ENCODE measurements at places on chromosomes 3 and 15.

GRCh38 chr3:32082721-32083120, 23.7 kb upstream of the GPD1L start:
- no peak for DNase-seq
- no peak overlapping the region for H3K4me3 ChIP-seq
- H3K4me1 ChIP-seq = peaks cover 14% of the 10 kb centered on the region
- H3K27me3 ChIP-seq = no peaks in the 10 kb centered on the region
- no peaks in the 10 kb centered on the region for H3K36me3 ChIP-seq

DNA sequence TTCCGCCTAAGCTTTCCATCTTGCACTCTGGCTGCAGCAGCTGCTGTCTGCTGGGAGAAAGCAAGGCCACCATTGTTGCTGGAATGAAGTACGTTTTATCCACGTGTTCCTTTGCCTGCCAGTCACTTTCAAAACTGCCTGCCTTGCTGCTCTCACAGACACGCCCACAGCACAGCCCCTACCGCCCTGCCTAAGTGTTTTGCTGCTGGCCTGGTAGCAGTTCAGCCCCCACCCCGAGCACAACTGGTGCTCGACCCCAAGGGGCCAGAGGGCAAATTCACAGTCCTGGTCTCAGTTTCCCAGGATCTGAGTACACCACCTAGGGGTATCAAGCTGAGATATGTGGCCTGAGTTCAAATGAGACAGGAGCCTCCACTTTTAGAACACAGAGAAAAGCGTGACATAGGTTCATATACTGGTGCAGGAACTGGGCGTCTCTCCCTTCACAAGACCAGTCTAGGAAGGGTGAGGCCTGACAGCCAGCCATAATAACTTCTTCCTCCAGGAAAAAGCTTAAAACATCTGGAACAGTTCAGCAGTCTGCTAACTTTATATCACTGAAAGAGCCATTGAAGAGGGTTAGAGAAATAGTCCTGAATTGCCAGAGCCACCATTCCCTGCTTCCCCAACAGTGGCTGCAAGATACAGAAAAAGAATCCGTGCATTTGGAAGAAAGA, 1012.3 kb downstream of the ZPLD1 start:
- no peak for DNase-seq
- H3K27ac ChIP-seq = no peak overlapping the region
- H3K4me1 ChIP-seq = no peaks in the 10 kb centered on the region
- H3K36me3 ChIP-seq = no peaks in the 10 kb centered on the region

DNA sequence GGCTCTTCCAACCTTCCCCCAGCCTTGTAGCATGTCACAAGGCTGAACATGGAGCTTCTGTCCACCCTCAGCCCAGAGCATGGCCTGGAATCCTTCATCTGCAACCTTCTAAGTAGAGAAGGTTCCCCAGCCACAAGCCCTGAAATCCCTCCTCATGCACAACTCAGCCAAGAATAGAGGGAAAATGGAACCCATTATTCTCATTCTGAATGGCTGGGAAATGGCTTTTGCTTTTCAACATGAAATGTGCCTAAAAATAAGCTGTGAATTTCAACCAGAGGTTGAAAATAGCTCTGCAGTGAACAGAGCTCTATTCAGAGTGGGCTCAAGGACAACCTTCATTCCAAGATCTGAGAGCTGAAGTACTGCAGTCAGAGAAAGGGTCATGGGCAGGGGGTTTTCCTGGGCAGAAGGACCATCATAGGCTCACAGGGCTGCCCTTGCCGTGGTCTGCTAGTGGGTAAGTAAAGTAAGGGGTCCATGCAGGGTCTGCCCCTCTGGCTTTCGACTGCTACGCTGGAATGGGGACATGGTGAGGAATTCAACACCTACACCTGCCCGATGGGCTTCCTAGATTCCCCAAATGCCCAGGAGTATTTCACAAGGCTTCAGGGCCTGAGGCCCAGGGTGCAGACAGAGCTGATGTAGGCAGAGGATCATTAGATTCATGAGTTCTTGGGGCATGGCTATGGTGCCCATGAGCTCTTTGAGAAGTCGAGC, 35.9 kb downstream of the POC1A start:
- peaks cover 6% of the 10 kb centered on the region for H3K4me1 ChIP-seq
- no peaks in the 10 kb centered on the region for H3K27me3 ChIP-seq
- H3K36me3 ChIP-seq = no peaks in the 10 kb centered on the region
- H3K4me3 ChIP-seq = no peak overlapping the region

GRCh38 chr3:124256599-124256998, 264.7 kb upstream of the ROPN1 start:
- H3K4me1 ChIP-seq = peaks cover 7% of the 10 kb centered on the region
- no peaks in the 10 kb centered on the region for H3K36me3 ChIP-seq
- DNase-seq = no peak
- H3K27ac ChIP-seq = peak overlapping the region; percentile 88
- H3K4me3 ChIP-seq = no peak overlapping the region
- no peaks in the 10 kb centered on the region for H3K27me3 ChIP-seq

DNA sequence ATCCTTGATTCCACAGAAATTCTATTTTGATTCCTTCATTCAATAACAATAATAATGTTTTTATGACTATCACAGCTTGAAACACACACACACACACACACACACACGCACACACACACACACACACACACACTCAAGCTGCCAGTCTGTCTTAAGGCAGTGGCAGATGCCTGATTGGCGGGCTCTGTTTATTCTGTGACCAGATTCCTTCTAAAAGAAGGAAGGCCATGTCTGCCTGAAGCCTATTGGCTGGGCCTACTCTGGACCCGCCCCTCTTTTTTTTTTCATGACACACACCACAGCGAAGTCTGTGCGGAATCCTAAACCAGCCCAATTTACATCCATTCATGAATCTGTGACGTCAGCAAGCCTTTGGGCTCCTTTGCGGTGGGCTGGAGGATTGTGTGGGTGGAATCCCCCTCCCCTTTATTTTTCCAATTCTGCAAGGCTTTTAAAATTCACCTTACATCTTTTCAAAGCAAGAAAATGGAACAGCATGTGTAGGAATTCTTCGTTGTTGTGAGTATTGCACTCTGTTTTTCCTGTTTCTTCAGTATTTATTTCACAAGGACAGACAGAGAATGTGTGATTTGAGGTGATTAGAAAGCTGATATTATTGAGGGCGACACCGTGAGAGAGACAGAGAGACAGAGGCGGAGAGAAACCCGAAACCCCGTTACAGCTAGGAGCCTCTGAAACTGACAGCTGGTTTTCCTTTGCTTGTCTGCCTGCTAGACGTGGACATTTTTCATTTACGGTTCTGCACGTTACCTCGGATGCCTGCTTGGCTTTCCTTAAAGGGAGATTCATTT, at the start of gene MAP3K13:
Gene MAP3K13 (plus strand): TSS at position 287 of the 812 bp plus-strand sequence. CDS start 65,446 bp downstream, outside the sequence.
- no peaks in the 10 kb centered on the region for H3K36me3 ChIP-seq
- H3K27me3 ChIP-seq = no peaks in the 10 kb centered on the region
- peak within 1 kb of the TSS; percentile 66 for H3K4me3 ChIP-seq
- DNase-seq = peak; percentile 93
- H3K27ac ChIP-seq = peak within 1 kb of the TSS; percentile 5
- H3K4me1 ChIP-seq = peaks cover 7% of the 10 kb centered on the region

GRCh38 chr3:112646623-112647022, 5.7 kb upstream of the CCDC80 start:
- no peaks in the 10 kb centered on the region for H3K27me3 ChIP-seq
- H3K27ac ChIP-seq = no peak overlapping the region
- no peaks in the 10 kb centered on the region for H3K36me3 ChIP-seq
- DNase-seq = no peak
- H3K4me3 ChIP-seq = no peak overlapping the region
- peaks cover 3% of the 10 kb centered on the region for H3K4me1 ChIP-seq

DNA sequence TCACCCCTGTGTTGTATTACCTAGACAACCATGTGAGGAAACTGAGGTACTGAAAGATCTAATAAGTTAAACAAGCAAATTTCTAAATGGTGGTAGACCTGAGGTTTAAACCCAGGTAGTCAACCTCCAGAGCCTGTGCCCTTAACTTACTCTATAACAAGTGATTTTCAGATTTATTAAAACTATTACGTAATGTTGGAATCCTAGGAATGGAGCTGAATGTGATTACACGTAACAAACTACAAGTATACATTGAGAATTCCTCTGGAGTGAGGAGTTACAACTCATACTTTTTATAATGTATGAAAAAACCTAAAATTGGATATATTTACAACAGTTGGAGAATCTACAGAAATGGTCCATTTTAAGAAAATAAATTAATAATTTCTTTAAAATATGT, 18.0 kb downstream of the FAM98B start:
- no peak overlapping the region for H3K27ac ChIP-seq
- H3K36me3 ChIP-seq = peaks cover 21% of the 10 kb centered on the region
- H3K27me3 ChIP-seq = no peaks in the 10 kb centered on the region
- H3K4me3 ChIP-seq = no peak overlapping the region
- no peak for DNase-seq

- H3K36me3 ChIP-seq = no peaks in the 10 kb centered on the region
- H3K27me3 ChIP-seq = no peaks in the 10 kb centered on the region
- no peak overlapping the region for H3K4me3 ChIP-seq
- no peaks in the 10 kb centered on the region for H3K4me1 ChIP-seq
- no peak for DNase-seq
- H3K27ac ChIP-seq = no peak overlapping the region
Observed at GRCh38 chr3:81967393-81967792, 205.9 kb upstream of the GBE1 start.

DNA sequence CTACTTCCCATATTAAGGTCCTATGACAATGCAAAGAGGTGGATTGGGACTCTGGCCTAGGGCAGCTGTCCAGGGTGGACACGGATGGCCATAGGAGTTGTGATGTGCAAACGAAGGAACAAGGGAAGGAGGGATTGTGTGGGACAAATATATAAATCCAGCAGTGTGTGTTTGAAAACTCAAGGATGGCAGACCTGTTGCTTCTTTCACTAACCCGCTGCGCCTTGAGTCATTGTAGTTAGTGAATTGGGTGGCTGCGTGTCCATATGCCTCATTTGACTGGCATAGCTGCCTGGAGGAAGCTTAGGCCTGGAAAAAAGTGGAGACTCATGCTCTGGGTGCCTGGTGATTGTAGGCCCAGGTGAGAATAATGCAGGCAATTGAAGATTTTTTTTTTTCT, 334.7 kb downstream of the THSD4 start:
- no peaks in the 10 kb centered on the region for H3K36me3 ChIP-seq
- H3K27me3 ChIP-seq = no peaks in the 10 kb centered on the region
- DNase-seq = no peak
- no peak overlapping the region for H3K4me3 ChIP-seq

DNA sequence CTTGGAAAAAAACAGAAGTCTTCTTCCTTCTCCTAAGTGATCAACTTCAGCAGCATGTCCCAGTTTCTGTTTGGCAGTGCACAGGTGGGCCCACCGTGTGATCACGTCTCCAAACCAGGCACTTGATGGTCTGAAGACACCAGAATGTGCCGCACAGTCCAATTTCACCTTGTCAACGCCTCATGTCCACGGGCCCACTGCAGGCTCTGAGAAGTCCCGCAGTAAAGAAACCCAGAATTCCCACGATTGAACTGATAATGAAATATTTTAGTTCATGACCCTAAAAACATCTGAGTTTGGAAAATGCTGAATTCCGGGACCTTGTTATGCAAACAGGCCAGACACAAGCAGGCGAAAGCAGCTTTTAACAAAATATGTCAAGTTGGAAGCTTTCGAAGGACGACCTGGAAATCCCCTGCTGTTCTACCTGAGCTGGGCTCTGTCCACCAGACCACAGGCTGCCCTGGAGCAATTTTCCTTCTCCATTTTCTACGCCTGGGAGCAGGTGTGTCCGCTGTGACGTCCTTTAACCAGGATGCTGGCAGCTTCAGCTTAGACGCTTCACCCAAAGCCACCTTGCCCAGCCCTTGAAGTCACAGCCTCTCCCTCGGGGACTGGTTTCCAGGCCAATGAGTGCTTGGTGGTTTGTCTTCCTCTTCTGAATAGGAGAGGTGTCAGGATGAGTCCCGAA, 167.8 kb upstream of the IQSEC1 start:
- H3K4me3 ChIP-seq = no peak overlapping the region
- H3K27ac ChIP-seq = no peak overlapping the region
- no peaks in the 10 kb centered on the region for H3K4me1 ChIP-seq

DNA sequence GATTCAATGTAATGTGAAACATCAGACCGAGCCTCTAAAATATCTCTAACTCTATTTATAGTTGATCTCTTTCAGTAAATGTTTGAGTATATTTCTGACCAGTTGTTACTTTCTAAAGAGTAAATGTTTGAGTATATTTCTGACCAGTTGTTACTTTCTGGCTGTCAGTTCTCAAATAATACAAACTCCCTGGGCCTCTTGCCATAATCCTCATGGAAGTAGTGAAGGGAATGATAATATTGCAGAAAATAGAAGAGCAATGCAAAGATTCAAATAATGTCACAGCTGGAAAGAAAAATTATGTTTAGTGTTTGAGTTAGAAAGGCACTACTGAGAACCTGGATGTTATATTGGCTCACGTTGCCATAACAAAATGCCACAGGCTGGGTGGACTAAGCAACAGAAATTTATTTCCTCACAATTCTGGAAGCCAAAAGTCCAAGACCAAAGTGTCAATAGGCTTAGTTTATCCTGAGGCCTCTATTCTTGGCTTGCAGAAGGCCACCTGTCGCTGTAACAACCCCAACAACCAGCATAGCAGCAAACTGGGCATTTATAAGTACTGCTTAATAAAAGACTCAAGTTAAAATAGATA, 470.6 kb upstream of the BCHE start:
- no peak overlapping the region for H3K27ac ChIP-seq
- no peak for DNase-seq
- H3K4me3 ChIP-seq = no peak overlapping the region
- no peaks in the 10 kb centered on the region for H3K4me1 ChIP-seq

DNA sequence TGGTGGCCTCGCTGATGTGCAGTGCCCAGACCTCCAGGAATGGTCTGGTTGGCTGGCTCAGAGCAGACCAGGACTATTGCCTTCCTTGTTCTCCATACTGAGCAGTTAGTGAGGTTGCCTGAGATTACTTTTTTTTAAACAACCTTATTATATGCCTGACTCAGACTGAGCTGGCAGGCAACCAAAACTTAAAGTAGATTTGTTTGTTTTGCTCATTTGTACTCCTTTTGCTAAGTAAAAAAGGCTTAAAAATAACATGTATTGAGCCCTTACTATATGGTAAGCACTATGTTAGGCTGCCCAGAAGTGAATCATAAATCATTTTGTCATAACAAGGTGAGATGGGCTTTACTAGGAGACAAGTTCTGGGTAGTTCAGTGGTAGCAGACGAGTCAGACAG, 92.4 kb downstream of the GHSR start:
- H3K36me3 ChIP-seq = peaks cover 25% of the 10 kb centered on the region
- H3K27ac ChIP-seq = peak overlapping the region; percentile 54
- H3K4me1 ChIP-seq = peaks cover 19% of the 10 kb centered on the region
- H3K4me3 ChIP-seq = no peak overlapping the region
- no peaks in the 10 kb centered on the region for H3K27me3 ChIP-seq
- no peak for DNase-seq

GRCh38 chr3:136950623-136951022, 7.2 kb upstream of the IL20RB start:
- H3K27me3 ChIP-seq = no peaks in the 10 kb centered on the region
- DNase-seq = no peak
- H3K4me1 ChIP-seq = no peaks in the 10 kb centered on the region
- no peak overlapping the region for H3K4me3 ChIP-seq

DNA sequence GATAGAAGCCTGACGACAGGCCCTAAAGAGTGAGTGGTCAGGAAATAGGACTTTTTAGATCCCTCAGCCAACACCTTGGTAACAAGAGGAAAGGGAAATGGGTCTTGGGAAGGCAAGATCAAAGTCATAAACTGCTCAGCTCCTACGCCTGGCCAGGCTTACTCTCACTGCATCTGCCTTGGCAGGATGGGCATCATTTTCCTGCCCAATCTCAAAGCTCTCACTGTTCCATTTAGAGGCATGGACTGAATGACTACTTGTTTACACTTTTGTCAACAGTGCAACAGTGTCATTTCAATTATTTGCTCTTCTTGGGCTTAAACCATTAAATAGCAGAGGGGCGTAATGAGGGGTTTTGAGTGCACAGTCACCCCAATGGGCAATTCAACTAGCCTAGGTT, 808.7 kb downstream of the GRM7 start:
- no peaks in the 10 kb centered on the region for H3K27me3 ChIP-seq
- H3K27ac ChIP-seq = no peak overlapping the region
- no peaks in the 10 kb centered on the region for H3K36me3 ChIP-seq
- no peak for DNase-seq
- H3K4me3 ChIP-seq = no peak overlapping the region
